ENCODE measurements at places on chromosomes 16 and 17.
A peak's percentile ranks its signal among the peaks of the same experiment; 100 is the strongest.

- DNase-seq: no peak
Measured at GRCh38 chr16:74071996-74072535, 224.5 kb upstream of the PSMD7 start.

- DNase-seq: no peak
Measured at GRCh38 chr16:73792199-73793020, 504.2 kb upstream of the PSMD7 start.

DNA sequence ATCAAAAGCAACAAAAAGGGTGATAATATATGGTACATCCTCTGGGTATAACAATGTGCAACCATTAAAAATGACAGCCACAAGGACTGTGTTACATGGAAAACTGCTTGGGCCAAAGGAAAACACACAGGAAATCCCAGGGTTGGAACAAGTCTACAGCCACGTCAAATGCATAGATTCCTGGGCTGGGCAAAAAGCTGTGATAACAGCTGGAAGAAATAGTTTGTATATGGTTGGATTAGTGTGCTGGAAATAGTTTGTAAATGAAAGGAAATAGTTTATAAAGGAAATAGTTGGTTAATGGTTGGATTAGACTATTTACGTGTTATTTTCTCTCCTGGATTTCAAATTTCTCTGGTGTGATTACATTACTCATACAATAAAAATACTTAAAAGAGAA, 2.6 kb downstream of the HSD17B2 start:
- DNase-seq: no peak

GRCh38 chr17:82200743-82201497, 11.7 kb downstream of the CCDC57 start:
- peak; percentile 78 for DNase-seq

- no peak for DNase-seq
Measured at GRCh38 chr17:49635121-49635520, 42.8 kb downstream of the SPOP start.

GRCh38 chr16:521381-522210, 5.9 kb upstream of the CAPN15 start:
- DNase-seq: no peak

GRCh38 chr17:20944014-20944865, 98.6 kb downstream of the USP22 start:
- DNase-seq: peak; percentile 30

GRCh38 chr16:65316808-65317207, 194.9 kb upstream of the CDH11 start:
- no peak for DNase-seq

- no peak for DNase-seq
Measured at GRCh38 chr17:57413848-57414651, 157.7 kb downstream of the MSI2 start.

GRCh38 chr16:55515111-55515510, 6.2 kb downstream of the LPCAT2 start:
- DNase-seq: no peak

- no peak for DNase-seq
Measured at GRCh38 chr16:80105751-80106150, 435.0 kb upstream of the DYNLRB2 start.

- DNase-seq: no peak
Measured at GRCh38 chr17:75588596-75589011, 1.0 kb downstream of the MYO15B start.

- no peak for DNase-seq
Measured at GRCh38 chr16:3274490-3274889, 8.8 kb upstream of the ZNF263 start.

GRCh38 chr17:68706356-68706920, 105.3 kb upstream of the FAM20A start:
- no peak for DNase-seq

GRCh38 chr16:24930440-24930839, 84.7 kb downstream of the SLC5A11 start:
- no peak for DNase-seq

DNA sequence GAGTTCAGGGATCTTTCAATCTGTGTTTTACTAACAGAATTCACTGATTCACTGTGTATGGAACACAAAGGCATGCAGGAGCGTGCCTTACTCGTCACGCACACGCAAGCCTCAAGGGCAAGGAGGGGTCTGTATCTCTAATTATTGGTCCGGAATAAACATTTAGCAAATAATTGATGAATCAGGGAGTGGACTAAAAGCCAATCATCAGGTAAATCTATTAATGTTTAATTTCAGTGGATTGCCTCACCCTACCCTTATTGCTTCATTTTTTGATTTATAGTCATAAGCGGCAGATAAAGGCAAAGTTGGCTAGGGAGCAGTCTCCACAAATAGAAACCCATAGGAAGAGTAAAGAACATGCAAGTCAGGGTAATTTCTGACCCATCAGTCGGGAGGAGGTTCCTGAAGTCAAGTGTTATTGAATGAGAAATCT, 7.4 kb upstream of the HSD17B2 start:
- DNase-seq: no peak

- no peak for DNase-seq
Measured at GRCh38 chr16:11692651-11693050, 24.4 kb downstream of the SNN start.

DNA sequence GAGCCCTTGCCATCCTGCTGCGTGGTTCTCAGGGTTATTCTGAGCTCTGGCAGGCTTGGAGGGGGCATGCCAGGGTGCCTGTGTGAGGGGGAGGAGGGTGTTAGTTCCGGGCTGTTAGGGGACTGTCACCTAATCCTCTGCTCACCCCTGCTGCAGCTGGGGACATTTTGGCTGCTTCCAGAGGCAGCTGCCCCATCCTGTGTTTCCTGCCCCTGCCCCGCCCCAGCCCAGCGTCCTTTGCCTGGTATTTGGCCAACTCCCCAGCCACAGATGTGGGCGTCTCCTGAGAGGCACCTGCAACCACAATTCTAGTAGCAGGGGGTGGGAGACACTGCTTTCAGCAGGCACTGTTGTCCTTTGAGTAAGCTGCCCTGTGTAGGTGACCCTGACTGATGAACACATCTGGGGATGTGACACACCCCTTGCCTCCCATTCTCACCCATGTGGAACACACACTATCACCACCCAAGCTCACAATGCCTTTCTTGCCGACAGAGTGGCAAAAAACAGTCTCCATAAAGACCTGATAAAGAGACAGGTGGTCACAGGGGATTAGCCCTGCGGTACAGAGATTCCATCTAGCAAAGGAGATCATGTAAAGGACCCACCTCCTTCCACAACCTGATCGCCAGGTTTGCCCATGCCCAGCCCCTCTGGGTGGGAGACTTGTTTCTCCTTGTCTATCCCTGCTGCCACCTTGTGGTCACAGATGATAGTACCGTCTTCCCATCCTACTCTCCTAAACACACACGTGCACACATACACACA, at the start of gene CHRNE:
Gene CHRNE (minus strand): TSS at position 48 of the 768 bp plus-strand sequence. CDS start 35 bp downstream, at position 13.
- peak; percentile 84 for DNase-seq

DNA sequence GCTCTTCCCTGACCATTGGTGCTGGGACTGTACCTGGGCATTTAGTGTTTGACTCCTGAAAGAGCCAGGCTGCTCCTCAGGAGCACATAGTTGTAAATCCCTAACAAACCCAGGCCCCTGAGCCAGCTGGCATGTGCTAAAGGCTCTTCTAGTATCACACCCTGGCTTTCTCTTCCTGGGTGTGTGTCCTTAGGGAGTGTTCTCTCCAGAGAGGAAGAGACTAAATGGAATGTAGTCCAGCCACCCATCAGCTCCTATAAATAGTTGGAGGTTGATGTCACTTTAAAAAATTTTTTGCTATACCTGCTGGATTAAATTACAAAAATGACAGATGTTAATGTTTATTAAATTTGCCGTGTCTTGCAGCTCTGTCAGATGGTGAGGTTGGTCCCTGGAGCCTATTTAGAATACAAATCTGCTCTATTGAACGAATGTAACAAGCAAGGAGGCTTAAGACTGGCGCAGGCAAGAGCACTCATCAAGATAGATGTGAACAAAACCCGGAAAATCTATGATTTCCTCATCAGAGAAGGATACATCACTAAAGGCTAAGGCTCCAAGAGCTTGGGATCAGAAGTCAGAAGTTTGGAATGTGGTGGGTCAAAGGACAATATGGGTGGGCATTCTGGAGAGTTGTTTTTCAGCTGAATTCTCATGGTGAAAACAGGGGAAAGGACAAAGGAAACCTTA, 13.1 kb upstream of the DUSP14 start:
- no peak for DNase-seq

GRCh38 chr16:68179855-68180254, 56.1 kb downstream of the ESRP2 start:
- peak; percentile 52 for DNase-seq

- DNase-seq: no peak
Measured at GRCh38 chr16:2874032-2874911, 8.7 kb upstream of the FLYWCH2 start.

- no peak for DNase-seq
Measured at GRCh38 chr16:9677301-9677653, 505.0 kb downstream of the GRIN2A start.

DNA sequence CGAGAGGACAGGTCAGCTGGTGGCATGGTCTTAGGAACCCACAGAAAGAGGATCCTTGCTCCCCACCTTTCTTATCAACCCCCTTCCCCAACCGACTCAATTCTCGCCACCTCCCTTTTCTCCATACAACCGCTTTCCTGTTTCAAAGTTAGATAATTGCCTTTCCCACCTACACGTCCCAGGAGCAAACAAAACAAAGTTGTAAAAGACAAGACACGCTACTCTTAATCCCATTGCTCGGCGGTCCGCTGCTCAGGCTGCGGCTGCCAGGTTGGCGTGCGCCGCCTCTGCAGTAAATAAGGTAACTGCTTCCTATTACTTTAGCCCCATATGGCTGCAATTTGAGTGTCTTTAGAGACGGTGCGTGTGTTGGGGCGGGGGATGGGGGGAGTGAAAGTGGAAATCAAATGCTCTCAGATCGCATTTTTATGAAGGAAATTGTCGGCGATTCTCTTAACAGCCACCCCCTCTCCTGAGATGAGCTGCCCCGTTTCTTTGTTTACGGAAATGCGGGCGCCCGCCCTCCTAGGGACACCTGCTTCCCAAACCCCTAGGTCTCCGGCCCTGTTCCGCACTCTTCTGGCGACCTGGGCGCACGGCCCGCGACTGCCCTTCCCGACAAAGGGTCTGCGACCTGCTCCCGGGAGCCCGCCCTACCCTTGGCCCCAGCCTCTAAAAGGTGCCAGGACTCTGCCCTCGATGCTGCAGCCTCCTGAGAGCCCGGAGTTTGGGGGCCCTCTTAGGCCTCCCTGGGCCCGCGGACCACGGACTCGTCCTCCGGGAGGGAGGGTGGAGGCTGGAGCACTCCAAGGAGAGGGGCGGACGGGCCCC, 3.7 kb upstream of the CBX8 start:
- peak; percentile 61 for DNase-seq

DNA sequence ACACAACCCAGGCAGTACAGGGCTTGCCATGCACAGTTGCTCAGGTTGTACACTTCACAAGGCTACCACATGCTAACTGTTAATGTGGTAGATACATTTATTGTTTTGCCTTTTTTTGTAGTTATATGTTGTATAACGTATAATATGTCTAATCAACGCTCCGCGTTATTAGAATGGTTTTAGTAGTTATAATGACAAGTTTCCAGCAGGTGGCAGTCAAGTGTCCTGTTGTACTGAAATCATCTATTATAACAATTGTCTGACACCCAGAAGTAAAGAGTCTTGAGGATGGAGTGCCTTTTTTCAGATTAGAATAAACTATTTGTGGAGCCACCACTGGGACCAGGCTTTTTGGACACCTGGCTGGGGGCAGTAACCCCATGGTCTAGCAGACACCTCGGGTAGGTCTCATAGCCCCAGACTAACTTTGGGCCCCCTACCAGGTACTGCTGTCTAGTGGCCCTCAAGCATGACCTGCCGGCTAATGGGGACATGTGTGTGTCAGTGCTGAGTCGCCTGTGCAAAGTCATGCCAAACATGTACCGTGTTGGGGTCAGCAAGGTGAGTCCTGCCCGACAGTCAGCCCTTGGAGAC, 32.8 kb downstream of the MYO15A start:
- DNase-seq: peak; percentile 65

Data from activated CD4-positive, alpha-beta T cell treated with anti-CD3 and anti-CD28 coated beads, Interleukin-2, Interleukin-6, amounts not matched to agents 100 ng/mL and 50 ng/mL, durations not matched to agents 16 hours and 8 hours (primary cell).